Fibroblast of pulmonary artery (primary cell): ENCODE measurements at places on chromosomes 4 and X.

DNA sequence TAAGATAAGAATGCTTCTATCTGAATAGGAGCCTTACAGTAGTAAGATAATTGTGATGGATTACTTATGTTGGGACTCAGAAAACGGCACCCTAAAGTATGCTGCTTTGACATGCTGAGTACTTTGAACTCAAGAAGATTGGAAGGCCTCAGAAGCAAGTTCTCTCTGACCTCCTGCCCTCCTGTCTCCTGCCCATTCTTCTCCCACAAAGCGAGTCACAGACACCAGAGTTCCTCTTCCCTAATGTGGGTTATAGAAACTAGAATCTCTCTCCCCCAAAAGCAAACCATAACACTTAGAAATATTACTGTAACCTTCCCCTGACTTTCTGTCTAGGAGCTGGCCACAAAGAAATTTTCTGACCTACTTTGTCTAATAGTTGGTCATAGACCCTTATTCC is 76.5 kb downstream of the DDIT4L start:
- no peak for DNase-seq

DNA sequence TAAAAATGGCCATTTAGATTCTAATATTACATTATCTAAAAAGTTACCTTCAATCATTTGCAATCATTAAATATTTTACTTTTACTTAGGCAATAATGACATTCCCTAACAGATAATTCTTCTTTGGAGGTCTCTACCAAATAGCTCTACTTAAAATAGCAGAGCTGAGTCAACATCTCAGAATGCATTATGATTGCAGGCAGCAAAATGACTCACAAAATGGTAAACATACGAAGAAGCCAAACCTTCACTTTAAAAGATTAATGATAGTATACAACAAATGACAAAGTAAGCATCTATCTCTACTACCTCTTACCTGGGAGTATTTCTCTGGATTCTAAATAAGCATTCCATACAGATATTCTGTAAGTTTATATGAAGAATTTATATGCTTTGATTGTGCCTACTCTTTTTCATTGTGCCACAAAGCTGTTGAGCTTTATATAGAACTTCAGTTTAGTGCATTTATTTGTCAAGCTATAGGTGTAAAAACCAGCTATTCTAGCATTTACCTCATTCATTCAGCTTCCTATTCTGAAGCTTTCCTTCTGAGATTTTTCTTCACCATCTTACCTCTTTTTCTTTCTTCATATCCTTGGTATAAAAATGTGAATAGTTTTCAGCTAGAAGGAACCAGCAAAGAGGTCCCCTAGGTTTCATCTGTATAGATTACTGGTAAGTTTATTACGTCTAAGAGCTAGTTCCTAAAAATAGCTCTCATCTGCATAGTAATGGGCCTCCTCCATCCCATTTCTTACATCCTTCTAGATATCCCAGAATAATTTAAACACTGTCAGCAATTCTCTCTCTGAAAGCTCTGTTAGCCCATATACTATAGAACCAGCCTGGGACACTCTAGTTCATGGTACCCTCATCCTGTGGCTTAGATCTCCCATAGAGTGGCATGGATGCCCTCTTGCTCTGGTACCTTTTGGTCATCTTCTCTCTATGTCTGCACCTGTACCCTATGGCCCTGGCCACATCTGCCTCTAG is 17.2 kb upstream of the SPCS3 start:
- peak; percentile 76 for DNase-seq

DNA sequence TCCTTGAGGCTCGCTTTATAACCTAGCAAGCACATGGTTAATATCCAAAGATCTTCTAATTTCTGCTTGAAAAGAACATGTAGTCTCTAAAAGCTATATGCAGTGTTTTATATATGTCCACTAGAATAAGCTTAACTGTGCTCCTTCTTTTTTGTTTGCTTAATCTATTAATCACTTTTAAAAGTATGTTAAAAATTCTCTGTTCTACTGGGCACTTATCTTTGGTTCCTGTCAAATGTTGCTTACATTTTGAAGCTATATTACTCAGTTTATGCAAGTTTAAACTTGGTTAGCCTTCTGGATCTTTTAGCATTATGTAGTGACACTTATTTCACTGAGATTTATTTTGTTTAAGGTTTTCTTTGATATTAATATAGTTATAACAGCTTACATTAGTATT is 32.5 kb downstream of the MAOA start:
- no peak for DNase-seq

- no peak for DNase-seq
Measured at GRCh38 chr4:86271057-86271456, 88.8 kb downstream of the MAPK10 start.

DNA sequence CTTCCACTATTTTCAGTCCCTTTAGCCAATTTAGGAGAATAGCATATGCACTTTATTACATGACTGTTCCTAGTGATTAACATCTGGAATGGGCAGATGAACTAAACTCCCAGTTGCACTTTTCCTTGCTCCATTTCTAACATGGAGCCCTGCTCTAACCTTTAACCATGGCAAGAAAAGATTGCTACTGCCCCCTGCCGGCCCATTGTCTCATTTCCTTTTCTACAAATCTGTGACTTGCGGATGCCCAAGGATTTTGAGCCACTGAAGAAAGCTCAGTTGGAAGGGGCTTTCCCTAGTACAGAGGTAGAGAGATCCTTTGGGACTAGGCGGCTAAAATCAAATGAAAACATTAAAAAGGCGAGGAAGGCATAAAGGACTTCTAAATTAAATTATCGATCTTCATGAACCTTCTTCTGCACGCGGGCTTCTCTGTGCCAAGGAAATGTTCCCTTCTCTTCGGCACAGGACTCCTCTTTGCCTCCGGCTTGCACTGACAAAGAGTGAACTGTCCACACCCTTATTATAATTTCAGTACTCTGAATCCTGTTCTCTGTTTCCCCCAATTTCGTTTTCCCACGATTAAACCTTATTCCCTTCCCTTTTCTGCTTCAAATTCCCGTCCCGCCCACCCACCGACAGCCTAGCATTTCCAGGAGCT is 577 bp upstream of the GLRA2 start:
- DNase-seq, result peak; percentile 17

DNA sequence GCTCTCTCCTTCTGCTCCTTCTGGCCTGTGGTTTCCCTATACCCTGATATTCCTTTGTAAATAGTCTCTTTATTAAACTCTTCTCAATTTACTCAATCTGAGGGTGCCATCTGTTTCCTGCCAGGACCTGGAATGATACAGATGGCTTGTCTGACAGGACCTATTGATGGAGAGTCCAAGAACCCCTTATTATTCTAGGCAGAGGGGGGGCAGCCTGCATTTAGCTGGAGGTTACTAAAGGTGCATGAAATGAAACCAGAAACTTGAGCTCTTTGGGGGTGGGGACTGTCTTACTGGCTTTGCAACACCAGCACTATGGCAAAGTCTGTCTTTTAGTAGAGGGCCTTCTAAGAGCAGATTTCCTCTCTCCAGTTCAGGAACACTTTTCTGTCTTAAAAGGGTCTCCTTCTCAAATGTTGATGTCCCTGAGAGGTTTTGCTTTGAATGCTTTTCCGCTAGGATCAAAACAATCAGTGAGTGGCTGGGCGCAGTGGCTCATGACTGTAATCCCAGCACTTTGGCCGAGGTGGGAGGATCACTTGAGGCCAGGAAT is 162.5 kb upstream of the MED14 start:
- DNase-seq, result no peak

DNA sequence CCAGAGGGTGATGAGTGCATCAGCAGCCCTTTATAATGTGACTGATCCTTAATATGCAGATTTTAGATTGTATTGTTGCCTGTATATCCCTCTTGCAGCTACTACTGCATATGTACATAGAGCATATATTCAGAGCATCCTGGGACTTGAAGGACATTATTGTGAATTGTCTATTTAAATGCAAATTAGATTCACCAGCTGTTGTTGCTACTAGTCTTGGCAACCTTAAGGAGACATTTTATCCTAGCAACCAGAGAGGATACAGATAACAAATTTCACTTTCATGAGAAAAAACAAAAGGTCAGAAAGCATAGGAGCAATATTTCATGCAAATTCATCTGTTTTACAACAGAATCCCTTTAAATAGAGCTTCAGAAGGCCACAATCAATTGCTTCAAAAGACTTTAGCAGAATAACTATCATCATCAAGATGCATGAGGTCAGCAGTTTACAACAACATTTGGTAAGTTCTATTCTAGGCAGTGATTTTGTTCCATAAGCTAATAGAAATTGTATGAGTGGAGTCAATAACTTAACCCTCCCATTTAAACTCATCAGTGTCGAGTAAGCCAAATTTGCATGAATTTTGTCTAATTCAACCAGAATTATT is 148.6 kb downstream of the GC start:
- DNase-seq, result peak; percentile 0
